Smooth muscle cell of the brain vasculature (primary cell): ENCODE measurements at places on chromosomes 11 and 22.

DNA sequence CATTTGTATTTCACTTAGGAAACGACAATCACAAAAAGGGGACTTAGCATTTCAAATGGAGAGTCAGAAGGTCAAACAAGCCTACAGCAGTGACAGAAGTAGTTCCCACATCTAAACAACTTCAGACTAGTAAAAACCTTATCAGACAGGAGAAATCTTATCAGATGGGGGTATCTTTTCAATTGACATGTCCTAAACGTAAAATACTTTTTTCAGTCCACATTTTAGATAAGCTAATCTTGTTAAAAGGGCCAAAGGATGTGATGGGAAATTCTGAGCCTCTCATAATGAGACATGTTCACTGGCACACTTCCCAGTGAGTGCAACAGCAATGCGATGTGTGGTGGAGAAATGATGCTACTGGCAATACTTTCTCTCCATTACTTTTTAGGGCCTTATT, 2.4 kb downstream of the MAPK1 start:
- no peak for DNase-seq

GRCh38 chr22:20578192-20578591, 70.8 kb downstream of the MED15 start:
- no peak for DNase-seq

DNA sequence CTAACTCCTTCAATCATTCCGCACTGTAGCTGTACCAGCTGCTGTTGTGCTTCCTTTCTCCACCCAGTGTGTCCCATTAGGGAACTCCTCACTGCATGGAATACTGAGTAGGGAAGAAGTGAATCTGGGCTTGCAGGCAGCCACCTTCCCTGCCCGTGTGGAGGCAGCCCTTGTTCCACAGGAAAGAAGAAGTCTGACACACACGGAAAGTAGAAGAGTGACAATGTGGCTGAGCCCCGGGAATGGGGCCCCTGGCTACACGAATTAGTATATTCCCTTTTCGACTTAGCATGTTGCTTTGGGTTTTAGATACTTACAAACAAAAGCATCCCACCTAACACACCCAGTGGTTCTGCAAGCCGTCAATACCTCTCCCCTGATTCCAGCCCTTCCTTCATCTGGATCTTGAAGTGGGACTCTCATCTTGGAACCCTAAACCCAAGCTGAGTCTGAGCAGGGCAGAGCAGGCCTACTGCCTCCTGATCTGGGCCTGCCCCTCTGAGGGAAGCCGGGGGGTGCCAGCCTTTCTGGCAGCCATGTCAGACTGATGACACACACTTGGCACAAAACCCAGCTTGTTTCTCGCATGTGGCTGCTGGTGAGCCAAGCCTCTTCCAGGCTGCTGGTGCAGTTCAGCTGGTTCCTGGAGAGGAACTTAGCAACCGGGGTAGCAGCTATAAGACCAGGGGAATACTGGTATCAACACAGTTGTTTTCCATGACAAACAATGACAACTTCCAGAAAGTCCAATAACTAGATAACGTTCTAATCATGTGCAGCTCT, 71.6 kb downstream of the C11orf58 start:
- no peak for DNase-seq

- no peak for DNase-seq
Observed at GRCh38 chr11:62446091-62446490, 27.3 kb downstream of the SCGB1A1 start.

- DNase-seq = peak; percentile 81
Observed at GRCh38 chr22:40512426-40513136, 123.9 kb downstream of the MRTFA start.

GRCh38 chr11:14345668-14346067, 13.3 kb downstream of the RRAS2 start:
- no peak for DNase-seq

GRCh38 chr11:32580967-32581366, 2.7 kb upstream of the EIF3M start:
- no peak for DNase-seq

DNA sequence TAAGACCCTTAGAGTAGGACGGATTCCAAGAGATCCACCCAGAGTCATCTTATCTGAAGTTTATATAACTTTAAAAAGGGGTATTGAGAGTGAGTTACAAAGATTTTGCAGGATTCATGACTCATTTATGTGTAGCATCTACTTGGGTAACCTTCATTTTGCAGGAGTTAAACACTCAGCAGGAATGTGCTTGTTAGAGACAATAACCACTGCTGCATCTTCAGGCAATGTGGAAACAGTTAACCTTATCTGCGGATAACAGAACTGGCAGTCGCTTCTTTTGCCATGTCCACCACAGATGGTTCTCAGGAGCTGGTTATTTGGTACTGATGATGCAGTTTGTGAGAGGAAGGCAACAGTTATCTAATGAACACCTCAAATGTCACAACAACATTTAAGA, 417.9 kb upstream of the DDI1 start:
- no peak for DNase-seq

- DNase-seq = no peak
Observed at GRCh38 chr11:96235751-96236150, 107.2 kb downstream of the MAML2 start.

- no peak for DNase-seq
Observed at GRCh38 chr11:65434057-65434666, 11.6 kb downstream of the NEAT1 start.

DNA sequence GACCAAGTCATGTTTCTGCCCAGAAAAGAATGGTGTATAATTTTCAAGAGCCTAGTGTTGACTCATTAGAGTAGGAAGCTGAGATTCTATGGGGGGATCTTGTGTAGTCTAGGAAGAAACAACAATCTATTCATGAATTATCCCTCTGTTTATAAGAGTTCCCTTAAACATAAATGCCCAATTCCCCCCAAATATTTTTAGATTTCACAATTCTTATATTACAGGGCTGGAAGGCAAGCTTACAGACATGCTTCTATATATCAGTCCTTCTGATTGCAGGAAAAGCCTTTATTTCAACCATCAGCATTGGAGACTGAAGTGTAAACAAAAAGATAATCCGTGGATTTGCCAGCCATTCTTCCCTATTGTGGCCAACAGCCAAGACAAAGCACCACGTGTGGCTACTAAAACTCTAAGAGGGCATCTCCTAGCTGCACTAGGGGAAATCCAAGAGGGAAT, 71.4 kb downstream of the NAT10 start:
- DNase-seq = no peak

- DNase-seq = no peak
Observed at GRCh38 chr22:17489101-17489500, 74.2 kb upstream of the SLC25A18 start.

GRCh38 chr11:11916981-11917399, 75.2 kb downstream of the USP47 start:
- DNase-seq = peak; percentile 23

- no peak for DNase-seq
Observed at GRCh38 chr11:9799886-9800285, 136.0 kb downstream of the SWAP70 start.

DNA sequence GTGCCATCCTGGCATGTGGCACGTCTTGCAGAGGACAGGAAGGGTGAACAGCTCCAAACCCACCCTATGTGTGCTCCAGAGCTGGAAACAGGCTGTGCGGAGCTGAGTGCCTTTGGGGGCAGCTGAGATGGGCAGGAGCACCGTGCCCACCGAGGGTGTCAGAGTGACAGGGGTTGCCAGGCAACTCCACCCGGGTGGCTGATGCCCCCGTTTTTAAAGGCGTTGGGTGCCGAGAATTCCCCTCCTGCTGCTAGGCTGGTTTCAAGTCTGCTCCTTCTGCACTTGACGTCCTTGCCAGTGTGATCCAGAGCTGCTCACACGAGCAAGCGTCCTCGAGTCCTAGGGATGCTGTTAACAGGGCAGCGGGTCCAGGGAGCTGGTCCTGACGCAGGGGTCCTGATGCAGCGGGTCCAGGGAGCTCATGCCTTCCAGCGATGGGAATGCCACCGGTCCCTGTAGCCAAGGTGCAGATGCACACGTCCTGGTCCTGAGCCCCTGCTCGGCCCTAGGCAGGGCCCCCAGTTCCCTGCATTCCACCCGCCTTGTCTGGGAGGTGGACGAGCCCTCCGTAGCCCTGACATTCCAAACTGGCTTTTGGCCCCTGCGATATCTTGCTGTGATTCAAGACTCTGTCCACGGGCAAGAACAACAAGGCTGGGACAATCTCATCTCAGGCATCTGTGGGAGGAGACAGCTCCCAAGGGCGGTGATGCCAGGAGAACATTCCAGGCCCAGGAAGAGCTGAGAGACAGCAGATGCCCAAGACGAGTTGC, 4.9 kb downstream of the KCNQ1 start:
- DNase-seq = no peak

DNA sequence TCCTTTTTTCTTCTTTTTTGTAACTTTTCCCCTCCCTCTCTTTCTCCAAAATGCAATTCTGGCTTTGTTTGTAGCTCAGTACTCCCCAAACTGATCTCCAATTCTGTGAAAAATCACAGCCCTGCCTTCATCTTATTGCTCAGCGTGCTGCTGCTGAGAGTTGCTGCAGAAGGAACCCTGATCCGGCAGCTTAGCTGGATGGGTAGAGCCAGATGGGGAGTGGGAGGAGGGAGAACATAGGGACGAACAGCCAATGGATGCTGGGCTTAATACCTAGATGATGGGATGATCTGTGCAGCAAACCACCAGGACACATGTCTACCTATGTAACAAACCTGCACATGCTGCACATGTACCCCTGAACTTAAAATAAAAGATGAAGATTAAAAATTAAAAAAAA, 47.5 kb upstream of the E2F8 start:
- DNase-seq = no peak

- no peak for DNase-seq
Observed at GRCh38 chr11:9951807-9952206, 287.9 kb downstream of the SWAP70 start.

GRCh38 chr22:27868732-27869282, 50.2 kb downstream of the PITPNB start:
- DNase-seq = no peak

GRCh38 chr11:125163431-125164063, 1.0 kb upstream of the PKNOX2 start:
- DNase-seq = peak; percentile 45

GRCh38 chr11:92087725-92088537, 136.7 kb upstream of the FAT3 start:
- no peak for DNase-seq

DNA sequence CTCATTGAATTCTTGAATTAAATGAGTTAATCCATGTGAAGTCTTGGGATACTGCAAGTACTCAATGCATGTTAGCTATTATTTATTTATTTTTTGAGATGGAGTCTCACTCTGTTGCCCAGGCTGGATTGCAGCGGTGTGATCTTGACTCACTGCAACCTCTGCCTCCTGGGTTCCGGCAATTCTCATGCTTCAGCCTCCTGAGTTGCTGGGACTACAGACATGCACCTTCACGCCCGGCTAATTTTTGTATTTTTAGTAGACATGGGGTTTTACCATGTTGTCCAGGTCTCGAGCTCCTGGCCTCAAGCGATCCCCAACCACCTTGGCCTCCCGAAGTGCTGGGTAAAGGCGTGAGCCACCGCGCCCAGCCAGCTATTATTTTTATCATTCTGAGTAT, 9.4 kb downstream of the MMP7 start:
- no peak for DNase-seq

- peak; percentile 17 for DNase-seq
Observed at GRCh38 chr11:28697920-28698827, 590.0 kb downstream of the METTL15 start.

GRCh38 chr22:39114112-39114511, 17.1 kb downstream of the APOBEC3H start:
- DNase-seq = no peak

DNA sequence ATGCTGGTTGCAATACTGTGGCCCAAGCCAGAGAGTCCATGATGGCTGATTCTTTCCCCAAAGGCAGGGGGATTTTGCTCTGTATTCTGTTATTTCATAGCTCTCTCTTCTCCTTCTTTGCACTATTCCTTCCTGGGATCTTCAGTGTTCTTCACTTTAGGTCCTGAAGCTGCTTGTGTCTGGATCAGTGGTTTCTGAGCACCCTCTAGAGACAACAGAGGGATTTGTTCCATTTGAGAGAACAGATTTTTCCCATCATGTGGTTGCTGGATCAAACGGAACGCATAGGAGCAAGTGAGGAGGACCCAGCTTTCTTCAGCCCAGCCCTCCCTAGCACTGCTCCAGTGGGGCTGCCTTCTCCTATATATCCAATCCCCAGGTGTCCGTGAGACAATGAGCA, 68.7 kb upstream of the SYN3 start:
- no peak for DNase-seq

DNA sequence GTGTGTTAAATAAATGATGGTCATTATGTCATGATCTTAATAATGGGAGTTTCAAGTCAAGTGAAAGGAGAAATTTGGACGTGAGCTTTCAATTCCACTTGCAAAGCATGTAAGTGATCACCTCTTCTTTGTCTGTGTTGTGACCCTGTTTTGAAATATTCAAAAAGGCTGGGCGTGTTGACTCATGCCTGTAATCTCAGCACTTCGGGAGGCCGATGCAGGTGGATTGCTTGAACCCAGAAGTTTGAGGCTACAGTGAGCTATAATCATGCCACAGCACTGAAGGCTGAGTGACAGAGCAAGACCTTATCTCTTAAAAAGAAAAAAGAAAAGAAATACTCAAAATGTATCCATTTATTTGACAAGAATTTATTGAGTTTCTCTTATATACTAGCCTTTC, 32.9 kb upstream of the EED start:
- no peak for DNase-seq

DNA sequence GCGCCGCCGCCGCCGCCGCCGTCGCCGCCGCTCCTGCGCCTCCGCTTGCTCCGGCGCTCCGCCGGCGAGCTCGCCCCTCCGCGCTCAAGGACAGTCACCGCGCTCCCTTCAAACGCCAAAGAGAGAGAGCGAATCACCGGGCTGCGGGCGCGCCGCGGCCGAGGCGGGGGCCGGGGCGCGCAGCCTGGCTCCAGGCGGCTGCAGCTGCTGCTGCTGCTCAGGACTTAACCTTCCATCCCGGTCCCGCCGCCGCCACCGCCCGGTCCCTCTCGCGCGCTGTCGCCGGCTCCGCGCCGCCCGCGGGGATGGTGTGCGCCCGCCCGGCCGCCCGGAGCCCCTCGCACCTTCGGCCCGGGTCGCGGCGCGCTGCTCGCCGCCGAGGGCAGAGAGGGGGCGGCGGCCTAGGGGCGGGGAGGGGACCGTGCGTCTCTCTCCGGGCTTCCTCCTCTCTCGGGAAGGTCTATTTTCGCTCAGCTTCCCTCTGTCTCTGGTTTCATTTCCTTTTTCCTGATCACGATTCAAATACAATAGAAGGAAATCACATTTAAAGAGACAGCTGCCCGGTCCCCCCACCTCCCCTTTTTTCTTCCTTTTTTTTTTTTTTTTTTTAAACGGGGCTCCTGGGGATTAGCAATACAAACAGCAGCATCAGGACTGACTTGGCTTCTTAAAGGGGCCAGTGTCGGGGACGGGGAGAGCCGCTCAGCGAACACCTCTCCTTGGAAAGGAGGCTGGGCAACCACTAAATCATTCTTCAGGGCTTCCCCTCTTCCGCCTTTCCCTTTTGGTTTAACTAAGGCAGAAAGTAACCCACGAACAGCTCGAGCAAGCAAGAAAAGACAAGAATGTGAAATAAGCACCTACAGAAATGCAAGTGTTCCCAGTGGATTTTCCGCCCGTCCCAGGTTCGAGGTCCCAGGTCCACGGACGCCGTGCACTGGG, 22.1 kb downstream of the LMO2 start:
- no peak for DNase-seq
